ENCODE measurements at places on chromosomes 3 and 15.

GRCh38 chr3:37858742-37859141 lies 2.9 kb upstream of the CTDSPL start:
- no peak for DNase-seq

DNA sequence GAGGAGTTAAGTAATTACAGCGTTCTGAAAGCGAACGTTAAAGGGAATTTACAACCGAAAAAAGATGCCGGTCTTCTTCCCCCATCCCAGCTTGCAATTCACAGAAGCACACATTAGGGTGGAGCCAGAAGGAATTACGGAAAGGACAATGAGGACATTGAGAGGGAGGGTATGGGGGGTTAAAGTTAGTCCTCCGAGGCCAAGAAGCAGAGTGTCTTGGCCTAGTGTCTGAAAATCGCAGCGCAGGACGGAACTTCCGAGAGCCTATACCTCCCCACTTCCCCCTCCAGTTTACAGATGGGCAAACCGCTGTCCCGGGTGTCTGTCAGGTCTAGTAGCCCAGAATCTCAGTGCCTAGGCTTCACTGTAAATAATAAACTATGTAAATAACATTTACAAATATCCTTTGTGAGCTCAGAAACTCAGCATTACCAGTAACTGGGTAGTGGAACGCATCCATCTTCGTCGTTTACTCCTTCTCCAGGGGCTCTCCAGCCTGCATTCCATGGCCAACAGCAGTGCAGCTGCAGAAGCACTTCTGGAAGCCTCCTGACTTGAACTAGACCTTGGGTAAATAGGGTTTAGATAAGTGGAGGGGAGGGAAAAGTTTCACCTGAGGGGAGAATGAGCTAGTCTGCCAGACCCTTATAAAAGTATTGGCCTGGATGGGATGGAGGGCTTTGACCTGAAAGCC lies 922 bp downstream of the ADPRH start:
- DNase-seq = no peak

DNA sequence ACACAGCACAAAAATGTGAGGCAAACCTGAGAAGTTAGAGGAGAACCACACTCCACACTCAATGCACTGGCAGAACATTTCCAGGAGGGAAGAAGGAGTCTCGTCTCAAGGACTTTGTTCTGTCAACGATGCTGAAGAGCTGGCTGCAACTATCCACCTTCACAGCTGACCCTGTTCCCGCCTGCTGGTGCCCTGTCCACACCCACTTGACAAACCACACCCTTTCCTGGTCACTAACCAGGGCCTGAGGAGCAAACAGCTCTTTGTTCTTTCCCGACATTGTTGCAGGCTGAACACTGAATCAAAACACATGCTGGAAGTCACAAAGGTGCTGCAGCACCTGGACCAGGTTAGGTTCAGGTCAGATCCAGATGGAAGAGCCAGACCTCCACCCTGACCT lies 92.6 kb upstream of the ARRDC4 start:
- no peak for DNase-seq

GRCh38 chr3:71724584-71725270 lies 475 bp downstream of the EIF4E3 start:
- DNase-seq = no peak

DNA sequence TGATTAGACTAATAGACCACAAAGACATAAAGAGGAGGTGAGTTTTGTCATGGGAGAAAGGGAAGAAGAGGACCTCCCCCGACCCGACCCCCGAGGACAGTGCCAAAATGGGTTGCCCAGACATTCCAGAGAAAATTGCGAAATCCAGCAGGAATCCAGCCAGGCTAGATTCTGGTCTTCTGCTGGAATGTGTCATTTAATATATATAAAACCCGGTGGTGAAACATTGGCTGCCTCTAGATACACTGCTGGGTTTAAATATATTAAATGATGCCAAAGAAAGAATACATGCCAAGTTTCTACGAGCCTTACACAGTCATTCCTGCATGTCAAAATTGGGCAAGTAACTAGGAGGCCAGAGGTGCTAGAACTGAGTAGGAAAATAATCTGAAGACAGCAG lies 45.3 kb upstream of the SPESP1 start:
- DNase-seq = no peak

- no peak for DNase-seq
Observed at GRCh38 chr3:140469491-140469890, 208.4 kb upstream of the TRIM42 start.

- DNase-seq = no peak
Observed at GRCh38 chr3:138686771-138687221, 78.2 kb downstream of the FAIM start.

- DNase-seq = no peak
Observed at GRCh38 chr15:59360896-59361295, 11.8 kb downstream of the MYO1E start.

DNA sequence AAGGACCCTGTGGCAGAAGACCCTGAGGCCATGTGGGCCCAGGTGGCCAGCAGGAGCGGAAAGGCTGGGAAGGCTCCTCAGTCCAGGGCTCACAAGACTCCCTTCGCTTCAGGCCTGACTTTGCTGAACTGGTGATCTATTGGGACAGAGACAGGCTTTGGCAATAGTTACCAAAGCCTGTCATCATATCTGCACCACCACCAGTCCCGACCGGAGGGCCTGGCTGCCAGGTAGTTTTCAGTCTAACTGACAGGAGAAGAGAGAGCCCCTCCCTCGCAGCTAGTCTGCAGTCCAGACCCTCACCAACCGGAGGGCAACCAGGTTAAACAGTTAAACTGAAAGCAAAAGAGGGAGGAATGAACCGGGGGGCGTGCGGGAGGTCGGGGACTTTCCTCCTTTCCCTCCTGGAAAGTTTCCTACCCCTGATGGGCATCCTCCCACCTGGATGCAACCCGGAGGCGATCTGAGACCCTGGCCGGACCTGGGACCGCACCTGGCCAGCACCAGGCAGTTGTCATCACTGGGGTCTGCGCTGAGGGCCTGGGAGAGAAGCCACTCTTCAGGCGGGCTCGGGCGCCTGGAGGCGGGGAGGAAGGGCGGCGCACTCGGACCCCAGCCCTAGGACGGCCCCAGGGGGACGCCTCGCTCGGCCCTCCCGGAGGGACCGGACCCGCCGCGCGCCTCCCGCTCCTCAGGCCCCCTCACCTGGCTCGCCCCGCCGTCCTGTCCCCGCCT lies 435 bp downstream of the RAB27A start:
- no peak for DNase-seq

DNA sequence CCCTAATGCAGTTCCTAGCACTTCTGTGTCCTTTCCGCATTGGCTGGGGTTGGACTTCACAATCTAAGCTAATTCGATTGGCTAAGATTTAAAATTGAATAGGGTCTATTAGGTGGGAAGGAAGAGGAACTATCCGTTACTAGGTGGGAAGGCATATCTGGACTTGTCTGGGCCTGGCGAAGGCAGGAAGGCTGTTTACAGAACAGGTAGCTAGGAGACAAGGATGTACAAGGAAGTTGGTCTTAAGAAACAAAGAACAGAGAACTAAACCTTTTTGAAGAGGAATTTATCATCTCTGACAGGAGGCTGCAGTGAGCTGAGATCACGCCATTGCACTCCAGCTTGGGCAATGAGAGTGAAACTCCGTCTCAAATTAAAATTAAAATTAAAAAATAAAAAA lies 17.3 kb upstream of the ATG7 start:
- DNase-seq = no peak

- no peak for DNase-seq
Observed at GRCh38 chr3:152472672-152472954, 203.9 kb downstream of the MBNL1 start.

GRCh38 chr3:134665243-134665642 lies 14.4 kb upstream of the KY start:
- DNase-seq = no peak

DNA sequence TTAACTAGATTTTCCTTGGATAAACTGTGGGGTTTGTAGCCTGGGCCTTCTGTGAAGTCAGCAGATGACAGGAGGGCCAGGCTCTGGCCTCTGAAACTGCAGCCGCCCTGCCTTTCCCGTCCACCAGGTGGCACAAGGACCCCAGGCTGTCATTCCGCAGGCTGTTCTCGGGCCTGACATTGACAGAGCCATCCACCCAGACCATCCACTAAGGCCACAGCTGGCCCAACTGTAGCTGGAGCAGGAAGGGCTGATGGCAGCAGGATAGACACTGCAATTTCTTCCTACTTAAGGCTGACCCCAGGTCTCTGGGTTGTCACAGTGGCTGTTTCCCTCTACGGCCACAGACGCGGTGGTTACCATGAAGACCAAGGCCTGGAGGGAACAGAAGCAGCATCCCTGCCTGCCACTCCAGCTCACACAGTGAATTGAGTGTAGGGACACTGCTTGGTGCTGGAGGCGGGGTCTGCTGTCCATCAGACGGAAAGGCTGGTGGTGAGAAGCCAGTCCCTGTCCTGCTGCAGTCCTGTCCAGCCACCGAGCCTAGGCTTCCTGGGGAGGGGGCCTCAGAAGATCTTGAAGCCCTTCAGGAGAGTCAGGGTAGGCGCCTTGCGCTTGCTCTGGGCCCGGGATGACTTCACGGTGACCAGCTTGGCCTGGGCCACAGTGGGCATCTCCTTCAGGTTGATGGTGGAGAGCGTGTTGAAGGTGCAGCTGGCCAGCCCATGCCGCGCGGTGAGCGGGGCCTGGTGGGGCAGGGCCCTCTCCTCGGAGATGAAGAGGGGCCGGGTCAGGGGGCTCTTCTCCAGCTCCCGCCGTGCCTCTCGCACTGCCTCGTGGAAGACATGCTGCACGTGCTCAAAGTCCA lies 9.4 kb downstream of the SLC51B start:
- DNase-seq = no peak

DNA sequence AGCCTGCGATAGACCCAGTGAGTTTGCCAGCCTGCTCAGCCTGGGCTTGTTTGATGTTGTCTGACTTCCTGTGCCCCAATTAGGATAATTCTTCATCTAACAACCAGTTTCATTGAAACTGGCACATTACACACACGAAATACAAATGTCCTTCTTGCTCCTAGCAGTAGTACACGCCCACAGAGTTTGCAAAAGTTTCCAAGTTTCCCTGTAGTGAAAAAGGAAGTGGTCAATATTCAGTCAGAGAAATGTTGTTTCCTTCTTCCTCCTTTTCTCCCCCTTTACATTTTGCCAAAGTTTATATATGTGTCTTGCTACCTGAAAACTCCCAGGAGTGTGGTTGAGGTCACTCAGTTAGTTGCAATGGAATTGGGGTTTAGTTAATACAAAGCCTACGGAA lies 58.4 kb upstream of the LRTM1 start:
- no peak for DNase-seq

DNA sequence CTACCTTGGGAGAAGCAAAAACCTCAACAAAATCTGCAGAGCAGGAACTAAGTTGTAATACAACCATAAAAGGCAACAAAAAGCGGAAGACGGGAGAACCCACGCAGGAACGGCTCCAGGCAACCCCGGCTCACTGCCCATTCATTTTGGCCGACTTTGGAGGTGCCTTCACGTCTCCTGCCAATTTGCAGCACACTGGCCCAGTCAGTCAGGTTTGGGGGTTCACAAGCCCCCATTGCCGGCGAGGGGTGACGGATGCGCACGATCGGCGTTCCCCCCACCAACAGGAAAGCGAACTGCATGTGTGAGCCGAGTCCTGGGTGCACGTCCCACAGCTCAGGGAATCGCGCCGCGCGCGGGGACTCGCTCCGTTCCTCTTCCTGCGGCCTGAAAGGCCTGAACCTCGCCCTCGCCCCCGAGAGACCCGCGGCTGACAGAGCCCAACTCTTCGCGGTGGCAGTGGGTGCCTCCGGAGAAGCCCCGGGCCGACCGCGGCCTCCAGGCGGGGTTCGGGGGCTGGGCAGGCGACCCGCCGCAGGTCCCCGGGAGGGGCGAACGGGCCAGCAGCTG lies 463 bp downstream of the TERC start:
- peak; percentile 9 for DNase-seq
